ENCODE measurements at places on chromosomes 2 and 18. TPM values are rescaled to one million over a fixed set of nuclear protein-coding genes. Genes with fewer than 3 reads are reported as not detected.

Gene BUB1
- polyA plus RNA-seq, result 19.9 TPM

Gene GAL3ST2
- polyA plus RNA-seq, result 0.22 TPM

Gene FOXI3
- polyA plus RNA-seq, result not detected

Gene HOXD13
- polyA plus RNA-seq, result 0.39 TPM

- no peak for DNase-seq
These were observed 96.6 kb upstream of the NRP2 start for GRCh38 chr2:205585449-205586383.

- DNase-seq, result no peak
These were observed 130.2 kb downstream of the EXOC6B start for GRCh38 chr2:72695676-72696075.

DNA sequence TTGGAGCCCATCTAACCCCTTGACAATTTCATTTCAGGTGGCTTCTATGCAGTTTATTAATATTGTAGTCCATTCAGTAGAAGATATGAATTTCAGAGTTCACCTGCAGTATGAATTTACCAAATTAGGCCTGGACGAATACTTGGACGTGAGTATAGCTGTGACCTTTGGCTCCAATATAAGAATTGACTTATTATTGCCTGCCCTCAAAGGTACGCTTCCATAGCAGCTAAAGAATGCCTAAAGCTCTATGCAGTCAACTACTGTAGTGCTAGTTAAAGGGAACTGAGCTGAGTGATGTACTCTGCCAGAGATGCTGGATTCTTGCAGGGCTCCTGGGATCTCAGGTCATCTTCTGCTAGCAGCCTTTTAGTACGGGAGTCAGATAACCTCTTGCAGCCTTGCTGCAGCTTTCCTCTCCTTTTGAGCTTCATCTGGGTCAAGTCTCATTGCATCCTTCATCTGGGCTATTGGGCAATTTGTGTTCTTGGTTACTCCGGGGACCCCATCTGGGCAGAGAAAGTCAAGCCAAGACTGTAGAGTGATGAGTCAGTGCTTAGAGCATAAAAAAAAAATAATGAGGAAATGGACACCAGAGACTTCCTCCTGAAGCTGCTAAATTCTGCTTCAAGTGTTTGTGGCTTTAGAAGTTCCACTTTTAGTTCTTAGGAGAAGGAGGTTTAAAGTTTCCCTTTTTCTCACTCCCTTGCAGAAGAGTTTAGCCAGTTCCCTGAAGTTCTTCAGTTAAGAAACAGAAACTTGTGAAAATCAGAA lies 105.6 kb downstream of the PRPF40A start:
- peak; percentile 42 for DNase-seq

DNA sequence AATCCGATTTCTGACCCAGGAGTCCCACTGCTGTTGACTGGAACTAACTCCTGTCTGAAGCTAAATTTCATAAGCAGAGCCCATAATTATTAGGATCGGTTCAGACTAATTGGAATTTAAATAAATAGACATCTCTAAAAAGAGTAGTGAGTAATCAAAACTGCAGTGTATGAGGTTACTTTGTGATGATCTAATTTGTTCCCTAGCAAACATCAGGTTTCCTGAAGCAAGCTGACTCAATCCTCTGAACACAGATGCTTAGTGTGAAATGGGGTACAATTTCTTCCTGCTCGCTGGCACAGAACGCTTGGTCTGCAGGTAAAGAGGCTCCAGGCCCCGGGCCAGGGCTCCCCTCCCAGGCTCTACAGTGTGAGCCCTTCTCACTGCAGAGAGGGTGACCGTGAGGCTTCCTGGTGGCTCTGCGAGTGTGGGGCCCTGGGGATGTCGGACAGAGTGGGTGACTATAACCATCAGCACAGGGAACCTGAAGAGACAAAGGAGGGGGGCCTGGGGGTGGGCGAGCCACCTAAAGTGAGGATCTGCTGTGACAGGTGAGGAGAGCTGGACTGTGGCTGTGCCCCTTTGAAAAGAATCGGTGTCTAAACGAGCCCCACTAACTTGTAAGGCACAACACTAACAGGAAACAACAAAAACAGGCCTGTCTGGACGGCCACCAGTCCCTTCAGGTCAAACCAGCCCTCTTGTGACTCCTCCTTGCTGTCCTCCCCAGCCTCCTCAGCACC lies 20.2 kb downstream of the CHST10 start:
- no peak for DNase-seq

Data from muscle of arm (tissue), 14 donors.